Stimulated activated CD8-positive, alpha-beta memory T cell treated with anti-CD3 and anti-CD28 coated beads, Interleukin-2, amount 100 ng/mL, for 48 hours (primary cell): ENCODE measurements at places on chromosomes 7 and 10.

DNA sequence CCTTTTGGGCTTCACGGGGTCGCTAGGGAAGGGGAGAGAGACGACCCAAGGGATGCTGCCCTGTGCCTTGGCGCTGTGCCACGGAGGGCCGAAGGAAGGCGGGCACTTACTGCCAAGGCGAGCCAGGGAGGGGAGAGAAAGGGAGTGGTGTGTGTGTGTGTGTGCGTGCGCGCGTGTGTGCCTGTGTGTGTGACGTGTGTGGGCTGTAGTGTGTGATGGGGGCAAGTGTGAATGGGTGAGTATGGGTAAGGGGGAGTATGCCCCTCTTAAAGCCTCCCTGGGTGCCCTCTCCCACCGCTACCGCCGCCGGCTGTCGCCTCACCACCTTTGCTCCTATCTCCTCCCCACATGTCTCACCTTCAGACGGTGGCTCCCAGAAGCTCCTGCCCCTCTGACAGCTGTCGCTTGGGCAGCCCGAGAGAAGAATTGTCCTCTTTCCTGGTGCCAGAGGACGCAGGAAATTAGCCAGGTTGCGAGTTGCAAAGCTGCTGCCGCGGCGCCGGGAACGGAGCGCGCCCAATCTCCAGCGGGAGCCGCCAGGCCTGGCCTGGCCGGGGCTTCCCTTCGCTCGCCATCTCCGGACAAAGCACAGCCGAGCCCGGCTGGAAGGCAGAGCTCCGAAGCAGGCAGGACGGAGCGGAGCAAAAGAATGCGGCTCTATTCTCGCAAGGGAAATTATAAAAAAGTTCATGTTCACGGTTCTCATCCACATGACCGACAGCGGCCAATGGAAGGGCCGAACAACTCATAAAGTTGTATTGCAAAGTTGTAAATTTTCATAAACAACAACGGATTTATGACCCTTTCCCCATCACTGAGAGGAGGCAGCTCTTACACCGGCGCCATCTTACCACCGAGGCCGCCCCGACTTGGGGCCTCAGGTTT, at the start of gene HOXA3:
TSS of gene HOXA3 (minus strand) at position 653 of the 885 bp plus-strand sequence. CDS start 41,943 bp downstream, outside the sequence.
- no peak for DNase-seq

DNA sequence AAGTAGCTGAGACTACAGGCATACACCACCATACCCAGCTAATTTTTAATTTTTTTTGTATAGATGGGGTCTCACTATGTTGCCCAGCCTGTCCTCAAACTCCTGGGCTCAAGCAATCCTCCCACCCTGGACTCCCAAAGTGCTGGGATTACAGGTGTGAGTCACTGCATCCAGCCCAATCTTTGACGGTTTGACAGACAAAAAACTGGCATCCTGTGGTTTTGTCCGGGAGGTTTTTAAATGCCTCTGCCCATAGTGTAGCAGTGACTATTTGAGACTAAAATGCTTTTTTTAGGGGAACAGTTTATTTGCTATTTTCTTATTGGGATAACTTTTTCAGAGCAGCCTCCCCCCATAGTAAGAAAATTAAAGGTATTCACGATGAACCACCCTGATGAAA, 523.7 kb upstream of the GALNT17 start:
- no peak for DNase-seq

GRCh38 chr10:69633673-69634635, 3.9 kb downstream of the FAM241B start:
- no peak for DNase-seq

GRCh38 chr10:78658645-78659597, 409.8 kb upstream of the ZMIZ1 start:
- DNase-seq: no peak

DNA sequence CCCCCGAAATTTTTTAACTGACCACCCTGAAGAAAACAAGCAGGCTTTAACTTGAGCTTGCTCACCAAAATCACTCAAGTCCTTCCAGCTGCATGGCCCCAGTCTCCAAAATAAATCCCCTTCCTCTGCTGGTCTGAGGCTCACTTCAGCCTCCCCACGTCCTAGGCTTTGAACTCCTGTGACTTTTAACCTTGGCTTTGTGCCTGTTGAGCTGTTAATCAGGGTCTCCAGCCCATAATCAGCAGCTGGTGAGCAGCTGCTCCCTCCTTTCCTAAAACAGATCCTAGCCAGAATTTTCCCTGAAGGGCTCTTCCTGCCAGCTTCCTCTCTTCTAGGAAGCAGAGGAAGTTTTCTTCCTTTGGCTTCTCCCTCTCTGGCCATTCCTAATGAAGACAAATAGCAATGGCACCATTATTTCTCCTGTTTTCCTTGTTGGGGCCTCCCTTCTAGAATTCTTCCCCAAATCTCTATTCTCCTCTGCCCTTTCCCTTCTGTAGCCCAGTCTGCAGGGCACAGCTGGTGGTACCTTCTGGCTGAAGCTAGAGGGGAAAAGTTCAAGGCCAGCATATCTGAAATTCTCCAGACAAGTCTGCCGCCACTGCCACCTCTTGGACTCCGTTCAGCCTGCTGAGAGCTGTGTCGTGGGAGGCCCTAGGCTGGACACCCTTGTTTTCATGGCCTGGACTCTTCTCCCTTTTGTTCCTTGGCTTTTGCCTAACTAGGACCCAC, 152.1 kb downstream of the NOC3L start:
- no peak for DNase-seq

GRCh38 chr7:78402096-78402495, 603.5 kb downstream of the PHTF2 start:
- DNase-seq: no peak

DNA sequence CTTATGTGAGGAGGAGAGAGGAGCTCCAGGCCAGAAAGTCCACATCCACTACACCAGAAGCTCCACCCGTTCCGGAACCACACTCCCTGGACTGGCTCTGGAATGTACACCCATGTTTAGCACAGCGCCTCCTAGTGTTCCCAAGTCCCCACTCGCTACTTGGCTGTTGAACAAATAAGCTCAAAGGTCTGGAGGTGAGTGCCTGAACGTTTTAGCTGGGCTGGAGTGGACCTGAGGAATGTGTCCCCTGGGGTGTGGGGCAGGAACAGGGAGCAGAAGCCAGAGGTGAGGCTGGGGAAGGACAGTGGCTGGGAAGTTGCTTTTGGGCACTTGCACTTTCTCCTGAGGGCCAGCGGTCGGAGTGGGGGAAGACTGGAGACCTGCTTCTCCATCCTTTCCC, 164.1 kb upstream of the CDCA7L start:
- DNase-seq: peak; percentile 10

- DNase-seq: no peak
Measured at GRCh38 chr7:143171697-143172096, 11.5 kb upstream of the TAS2R39 start.

DNA sequence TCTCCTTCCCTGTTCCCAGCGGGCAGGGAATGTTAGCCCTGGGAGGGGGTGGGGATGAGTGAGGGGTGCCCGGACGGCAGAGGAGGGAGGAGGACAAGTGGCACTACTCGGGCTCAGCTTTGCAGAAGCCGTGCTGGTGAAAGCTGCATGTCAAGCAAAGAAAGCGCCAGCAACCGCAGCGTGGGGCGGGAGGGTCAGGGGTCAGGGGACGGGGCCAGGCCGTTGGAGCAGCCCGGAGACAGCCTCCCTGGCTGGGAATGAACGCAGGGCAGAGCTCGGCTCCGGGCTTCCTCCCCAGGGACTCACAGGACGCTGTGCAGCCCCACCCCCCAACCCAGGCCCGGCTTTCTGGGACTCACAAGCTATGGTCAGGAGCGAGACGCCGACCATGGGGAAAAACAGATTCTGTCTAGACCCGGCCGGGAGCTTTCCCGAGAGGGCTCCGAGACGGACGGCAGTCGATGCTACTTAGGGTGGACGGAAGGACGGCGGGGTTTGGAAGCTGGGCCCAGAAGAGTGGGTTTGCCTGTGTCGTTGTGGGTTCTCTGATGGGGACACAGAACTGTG, 113.4 kb downstream of the VIPR2 start:
- no peak for DNase-seq

DNA sequence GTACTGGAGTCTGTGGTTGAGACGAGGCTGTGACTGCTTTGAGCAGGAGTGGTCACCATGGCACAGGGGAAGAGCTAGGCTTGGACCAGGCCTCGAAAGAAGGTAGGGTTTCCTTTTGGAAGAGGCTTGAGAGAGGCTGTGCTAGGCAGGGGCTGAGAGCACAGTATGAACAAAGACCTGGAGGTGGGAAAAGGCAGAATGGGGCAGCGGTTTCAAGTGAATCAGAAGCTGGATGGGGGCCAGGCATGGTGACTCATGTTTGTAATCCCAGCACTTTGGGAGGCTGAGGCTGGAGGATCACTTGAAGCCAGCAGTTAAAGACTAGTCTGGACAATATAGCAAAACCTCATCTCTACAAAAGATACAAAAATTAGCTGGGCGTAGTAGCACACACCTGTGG, 65.9 kb downstream of the CLIP2 start:
- no peak for DNase-seq

DNA sequence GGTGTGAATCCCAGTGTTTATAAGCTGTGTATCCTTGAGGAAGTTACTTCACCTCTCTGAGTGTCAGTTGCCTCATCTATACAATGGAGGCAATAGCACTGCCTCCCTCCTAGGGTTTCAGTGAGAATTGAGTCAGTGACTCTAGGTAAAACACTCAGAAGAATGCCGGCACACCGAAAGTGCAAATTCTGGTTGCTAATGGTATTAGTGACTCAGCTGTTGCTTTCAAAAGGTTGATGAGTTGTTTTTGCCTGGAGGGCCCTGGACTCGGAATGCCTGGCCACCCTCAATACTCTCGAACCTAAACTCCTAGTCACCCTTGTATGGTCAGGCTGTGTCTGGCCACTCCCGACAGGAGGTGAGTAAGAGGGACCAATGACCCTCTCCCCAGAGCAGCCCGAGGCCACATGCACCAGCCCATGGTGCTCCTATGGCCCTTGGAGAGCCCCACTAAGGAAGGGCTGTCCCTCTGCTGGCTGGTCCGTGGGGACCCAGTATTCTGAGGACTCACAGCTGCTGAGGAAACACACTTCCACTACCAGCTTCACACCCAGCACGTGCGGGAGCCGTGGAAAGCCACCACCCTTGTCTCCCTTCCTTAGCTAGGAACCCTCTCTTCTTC, 60.2 kb downstream of the CALML3 start:
- no peak for DNase-seq

DNA sequence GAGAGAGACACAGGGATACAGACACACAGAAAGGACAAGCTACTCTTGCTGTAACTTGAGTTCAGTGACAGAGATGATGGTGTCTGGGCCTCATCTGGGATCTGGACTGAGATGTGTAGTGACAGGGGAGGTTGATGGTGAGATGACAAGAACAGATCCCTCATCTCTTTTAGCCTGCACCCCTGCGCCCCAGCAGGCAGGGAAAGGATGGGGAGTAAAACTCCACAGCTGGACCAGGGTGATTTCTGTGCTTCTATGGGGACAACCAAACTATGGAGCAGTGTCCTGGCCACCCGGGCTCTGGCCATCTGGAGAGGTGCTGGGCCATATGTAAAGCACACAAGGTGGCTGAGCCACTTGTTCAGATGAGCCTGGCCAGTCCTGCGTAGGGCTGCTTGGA, 4.5 kb upstream of the LRRC18 start:
- no peak for DNase-seq
